Cardiac fibroblast (primary cell): ENCODE measurements at places on chromosomes 2 and 18.
A peak's percentile ranks its signal among the peaks of the same experiment; 100 is the strongest.

DNA sequence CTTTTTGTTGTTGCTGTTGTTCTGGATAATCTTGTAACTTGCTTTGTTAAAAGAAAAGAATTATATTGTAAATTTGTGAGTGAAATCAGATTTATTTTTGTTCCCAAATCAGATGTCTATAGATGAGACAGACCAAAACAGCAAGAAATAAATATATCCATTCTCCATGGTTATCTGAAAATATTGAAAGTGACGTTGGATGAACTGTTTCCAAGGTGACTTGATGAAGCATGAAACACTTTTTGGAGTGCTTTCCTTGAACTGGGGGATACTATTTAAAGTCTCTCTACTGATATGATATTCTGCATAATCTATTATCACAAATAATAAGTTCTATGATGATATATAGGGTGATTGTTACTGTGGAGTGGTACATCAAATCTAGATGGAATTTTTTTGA is 315.4 kb upstream of the THUMPD2 start:
- DNase-seq: no peak

DNA sequence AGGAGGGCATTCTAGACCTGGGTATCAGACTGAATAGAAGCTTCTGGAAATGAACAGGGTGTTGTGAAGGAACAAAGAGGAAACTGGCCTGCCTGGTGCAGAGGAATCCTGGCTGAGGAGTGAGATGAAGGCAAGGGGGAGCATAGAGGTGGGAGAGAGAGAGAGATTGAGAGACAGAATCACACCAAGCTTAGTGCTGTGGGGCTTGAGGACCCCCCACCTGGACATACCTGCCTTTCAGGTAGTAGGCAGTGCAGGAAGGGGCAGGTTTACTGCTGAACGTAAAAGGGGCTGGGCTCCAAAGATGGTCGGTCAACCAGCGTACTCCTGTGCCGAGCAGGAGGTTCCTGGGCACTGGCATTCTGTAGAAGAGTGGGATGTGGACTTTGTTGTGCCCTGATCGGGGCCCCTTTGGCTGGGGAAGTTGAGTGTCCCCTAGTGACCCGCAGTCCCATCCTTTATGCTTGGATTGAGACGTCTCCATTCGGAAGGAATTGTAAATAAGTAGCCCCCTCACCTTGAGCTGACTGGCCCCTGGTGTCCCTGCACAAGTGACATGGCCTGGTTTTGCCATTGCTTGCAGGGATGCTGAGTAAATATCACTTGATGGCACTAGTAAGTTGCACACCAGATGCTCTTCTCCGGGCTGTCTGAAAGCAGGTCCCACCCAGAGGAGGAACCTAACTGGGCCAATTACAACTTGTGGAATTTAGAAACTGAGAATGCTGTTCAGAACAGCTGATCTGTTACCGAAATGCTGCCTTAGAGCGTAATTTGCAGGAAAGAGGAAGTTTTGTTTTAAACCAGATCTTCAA is 1.4 kb downstream of the UBE2F start:
- DNase-seq: peak; percentile 76

DNA sequence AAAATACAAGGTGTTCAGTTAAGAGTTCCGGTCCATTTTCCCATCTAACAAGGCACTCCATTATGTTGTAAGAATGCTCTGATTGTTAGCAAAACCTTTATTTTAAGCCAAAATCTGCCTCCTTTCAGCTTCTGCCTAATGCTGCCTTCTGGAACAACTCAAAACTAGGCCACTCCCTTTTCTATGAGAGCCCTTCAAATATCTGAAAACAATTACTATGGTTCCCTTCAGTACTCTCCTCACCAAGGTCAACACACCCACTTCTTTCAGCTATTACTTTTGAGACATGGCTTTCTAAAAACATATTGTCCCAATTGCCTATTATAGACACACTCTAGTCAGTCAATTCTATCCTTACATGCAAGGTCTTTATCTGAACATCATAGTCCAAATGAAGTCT is 429.4 kb downstream of the ERBB4 start:
- no peak for DNase-seq

DNA sequence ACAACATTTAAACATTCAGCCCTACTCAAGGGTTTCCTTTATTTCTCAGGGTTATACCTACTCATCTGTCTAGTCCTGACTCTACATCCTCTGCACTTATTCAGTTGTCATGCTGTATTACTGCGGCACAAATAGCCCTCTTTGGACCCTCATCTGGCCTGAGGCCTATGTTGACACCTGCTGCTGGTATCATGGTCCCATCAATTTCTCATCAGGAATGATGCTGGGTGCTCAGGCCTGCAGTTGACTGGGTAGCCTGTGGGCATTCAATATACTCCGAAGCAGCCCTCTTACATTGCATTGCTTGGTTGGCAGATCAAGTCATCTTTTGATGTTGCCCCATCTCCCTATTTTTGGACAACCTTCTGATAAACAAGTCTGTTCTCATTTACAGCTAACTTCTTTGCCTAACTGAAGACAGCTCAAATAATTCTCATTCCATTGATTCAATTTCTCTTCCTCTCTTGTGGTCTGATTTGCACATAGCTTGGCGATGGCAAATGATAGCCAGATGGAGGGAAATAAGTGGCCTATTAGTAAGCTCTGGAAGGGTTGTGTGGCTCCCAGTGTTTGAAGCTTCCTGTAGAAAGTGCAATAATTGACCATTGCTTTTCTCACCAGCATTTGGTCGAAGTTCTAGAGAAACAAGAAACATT is 19.1 kb upstream of the MC4R start:
- no peak for DNase-seq

GRCh38 chr2:104820126-104820525 is 33.8 kb upstream of the POU3F3 start:
- DNase-seq: no peak

GRCh38 chr18:5515011-5515784 is 28.6 kb downstream of the EPB41L3 start:
- DNase-seq: no peak

DNA sequence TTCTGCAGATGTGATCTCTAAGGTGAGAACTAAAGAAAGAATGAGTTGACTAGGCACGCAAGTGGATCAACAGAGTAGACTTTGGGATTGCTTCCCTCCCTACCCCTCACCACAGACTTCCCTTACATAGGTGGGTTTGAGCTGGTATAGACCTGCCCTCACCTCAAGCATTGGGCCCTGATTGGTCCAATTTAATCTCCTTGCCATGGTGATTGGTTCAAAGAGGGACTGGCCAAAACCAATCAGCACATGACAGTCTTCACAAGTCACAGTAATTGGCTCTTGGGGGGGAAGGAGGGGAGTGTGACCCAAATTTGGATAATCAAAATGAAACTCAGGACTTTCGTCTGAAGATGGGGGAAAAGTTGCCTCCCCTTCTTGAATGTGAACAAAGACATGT is 36.6 kb upstream of the LNPK start:
- no peak for DNase-seq

GRCh38 chr2:237425320-237425719 is 11.4 kb upstream of the COL6A3 start:
- DNase-seq: no peak

DNA sequence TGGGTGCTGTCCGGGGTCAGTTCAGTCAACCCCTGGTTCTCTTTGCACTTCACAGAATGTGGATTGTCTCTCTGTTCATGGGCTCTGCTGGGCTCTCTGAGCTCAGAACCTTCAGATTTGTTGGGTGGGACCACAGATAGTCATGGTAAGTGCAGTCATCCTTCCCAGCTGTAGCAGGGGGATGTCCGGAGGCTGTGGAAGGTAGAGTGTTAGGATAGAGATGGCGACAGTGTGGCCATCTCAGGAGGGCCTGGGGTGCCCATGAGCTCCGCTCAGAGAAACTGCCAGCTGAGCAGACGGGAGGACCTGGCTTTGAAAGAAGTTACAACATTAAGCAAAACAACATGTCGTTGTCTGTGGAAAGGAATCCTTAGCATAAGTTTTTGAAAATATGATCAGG is 149.8 kb downstream of the FAM210A start:
- DNase-seq: no peak

DNA sequence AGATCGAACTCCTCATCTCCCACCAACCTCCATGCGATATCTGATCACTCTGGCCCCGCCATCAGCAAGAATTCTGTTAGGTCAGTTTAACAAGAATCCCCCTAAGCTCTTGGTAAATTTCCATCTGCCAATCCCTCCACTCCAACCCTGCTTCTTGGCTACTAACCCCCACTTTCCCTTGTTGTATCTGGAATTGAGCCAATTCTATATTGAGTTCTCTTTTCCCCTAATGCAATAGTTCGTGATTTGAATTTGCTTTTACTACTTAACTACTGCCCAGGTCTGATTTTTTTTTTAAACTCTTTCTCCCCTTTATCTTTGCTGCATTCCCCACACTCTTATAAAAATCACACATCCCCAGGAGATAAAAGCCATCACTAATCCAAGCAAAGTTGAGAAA is 159.3 kb upstream of the STK17B start:
- no peak for DNase-seq

- no peak for DNase-seq
Measured at GRCh38 chr2:3488061-3488531, 31.2 kb downstream of the ADI1 start.

DNA sequence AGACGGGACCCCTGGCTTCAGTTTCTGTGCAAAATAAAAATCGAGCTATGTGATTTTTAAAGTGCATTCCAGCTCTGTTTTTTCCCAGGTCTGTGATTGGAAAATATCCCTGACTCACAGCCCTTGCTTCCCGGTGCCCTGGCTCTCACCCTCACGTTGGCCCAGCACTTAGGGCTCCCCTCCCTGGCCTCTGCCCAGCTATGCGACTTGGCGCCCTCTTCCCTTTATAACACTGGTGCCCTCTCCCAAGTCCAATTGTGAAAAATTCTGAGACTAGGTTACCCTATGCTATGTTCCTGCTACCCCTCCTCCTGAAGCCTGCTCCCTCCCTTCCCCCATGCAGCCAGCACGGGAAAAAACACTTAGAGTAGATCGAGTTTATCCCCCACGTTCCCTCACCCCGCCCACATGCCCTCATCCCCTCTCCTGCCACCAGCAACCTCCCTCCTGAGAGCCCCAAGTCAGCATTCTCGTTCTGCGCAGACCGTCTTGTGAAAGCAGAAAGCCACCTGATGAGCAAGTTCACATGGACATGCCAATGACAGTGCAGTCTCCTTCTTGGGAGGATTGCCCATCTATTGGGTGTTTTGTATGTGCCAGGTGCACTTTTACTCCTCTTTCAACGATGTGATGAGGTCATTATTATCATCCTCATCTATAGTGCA is 228.8 kb downstream of the VAPA start:
- peak; percentile 71 for DNase-seq

GRCh38 chr2:167595021-167595420 is 652.4 kb downstream of the STK39 start:
- DNase-seq: no peak

DNA sequence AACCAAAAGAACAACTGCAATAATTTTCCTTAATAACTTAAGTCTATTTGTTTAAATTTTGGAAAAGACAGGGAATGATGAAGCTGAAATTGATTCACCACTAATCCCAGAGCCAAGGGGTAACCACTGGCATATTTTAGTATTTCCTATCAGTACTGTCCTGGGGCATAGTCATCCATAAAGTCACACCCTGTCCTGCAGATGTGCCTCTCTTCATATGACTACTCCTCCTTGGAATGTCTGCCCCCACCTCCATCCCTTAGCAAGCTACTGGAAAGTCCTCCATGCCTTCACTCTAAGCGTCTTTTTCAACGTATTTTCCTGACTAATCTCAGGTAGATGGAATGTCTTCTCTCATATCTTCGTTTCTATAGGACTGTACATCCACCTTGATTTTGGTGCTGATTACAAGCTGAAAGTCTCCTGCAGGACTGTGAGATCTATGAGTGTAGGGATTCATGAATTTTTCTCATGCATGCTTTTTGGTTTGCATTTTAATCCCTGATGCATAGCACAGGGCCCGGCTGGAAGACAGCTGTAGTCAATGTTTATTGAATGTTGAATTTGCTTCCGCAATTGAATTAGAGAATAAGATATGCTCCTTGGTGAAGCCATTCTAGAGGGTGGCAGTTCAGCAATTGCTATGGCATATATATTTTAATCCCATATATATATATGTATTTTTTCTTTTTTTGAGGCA is 85.6 kb downstream of the MOGAT1 start:
- peak; percentile 84 for DNase-seq

DNA sequence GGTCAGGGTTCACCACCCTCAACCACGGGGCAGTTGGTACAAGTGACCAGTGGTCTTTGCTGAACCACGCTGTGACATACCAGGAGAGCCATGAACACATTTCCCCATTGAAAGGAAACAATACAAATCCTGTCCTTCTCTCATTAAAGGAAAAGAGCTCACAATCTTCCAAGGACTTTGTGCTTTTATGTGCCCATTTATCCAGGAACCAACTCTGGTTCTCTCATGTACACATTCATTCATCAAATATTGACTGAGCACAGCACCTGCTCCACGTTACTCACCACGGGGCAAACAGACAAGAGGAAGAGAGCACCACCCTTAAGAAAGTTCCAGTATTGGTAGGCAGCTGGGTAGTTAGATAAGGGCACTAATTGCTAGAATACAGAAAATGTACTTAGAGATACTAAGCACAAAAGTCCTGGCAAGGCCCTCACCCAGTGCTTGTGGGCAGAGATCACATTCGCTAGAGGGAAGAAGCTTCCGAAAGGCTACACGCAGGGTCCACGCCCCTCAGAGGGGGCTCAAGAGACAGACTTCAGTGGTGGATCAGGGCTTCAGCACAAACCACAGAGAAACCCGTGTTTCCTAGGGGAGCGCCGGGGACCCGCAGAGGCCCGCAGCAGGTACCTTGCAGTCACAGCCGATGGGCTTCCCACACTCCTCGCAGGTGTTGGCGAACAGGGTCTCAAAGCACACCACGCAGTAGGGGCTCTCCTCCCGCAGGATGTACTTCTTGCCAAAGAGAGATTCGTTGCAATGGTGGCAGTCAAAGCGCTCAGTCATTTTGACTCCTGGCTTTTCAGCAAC is 12.9 kb downstream of the FHL2 start:
- no peak for DNase-seq

GRCh38 chr2:141492816-141493215 is 638.0 kb downstream of the LRP1B start:
- no peak for DNase-seq

DNA sequence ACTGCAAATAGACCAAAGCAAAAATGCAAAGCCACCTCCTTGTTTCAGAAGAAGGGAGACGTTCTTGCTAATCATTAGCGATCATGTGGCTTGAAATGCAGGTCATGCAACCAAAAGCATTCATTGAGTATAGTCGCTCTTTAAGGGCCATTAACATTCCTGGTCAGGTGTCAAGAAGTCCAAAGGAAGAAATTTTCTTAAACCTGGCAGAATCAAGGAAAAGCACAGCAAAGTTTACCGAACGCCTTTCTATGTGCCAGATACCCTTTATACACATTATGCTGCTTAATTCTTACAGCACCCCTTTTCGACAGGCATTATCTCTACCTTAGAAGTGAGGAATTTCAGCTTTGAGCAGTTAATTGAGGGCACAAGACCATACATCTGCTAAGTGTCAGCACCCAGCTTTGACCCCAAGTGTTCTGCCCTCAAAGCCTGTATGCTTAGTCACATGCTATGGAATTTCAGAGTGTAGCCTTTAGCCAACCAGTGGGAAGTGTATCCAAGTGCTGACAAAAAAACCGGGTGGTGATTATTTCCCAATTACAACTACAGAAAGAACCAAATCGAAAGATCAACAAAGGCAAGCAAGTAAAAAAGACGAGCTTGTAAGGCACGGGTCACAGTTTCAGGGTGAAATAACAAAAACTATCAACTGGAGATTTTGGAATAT is 70.8 kb downstream of the EPHA4 start:
- DNase-seq: peak; percentile 85

GRCh38 chr2:42228101-42228500 is 58.9 kb downstream of the EML4 start:
- DNase-seq: no peak
